ENCODE measurements at places on chromosomes 4 and X.

DNA sequence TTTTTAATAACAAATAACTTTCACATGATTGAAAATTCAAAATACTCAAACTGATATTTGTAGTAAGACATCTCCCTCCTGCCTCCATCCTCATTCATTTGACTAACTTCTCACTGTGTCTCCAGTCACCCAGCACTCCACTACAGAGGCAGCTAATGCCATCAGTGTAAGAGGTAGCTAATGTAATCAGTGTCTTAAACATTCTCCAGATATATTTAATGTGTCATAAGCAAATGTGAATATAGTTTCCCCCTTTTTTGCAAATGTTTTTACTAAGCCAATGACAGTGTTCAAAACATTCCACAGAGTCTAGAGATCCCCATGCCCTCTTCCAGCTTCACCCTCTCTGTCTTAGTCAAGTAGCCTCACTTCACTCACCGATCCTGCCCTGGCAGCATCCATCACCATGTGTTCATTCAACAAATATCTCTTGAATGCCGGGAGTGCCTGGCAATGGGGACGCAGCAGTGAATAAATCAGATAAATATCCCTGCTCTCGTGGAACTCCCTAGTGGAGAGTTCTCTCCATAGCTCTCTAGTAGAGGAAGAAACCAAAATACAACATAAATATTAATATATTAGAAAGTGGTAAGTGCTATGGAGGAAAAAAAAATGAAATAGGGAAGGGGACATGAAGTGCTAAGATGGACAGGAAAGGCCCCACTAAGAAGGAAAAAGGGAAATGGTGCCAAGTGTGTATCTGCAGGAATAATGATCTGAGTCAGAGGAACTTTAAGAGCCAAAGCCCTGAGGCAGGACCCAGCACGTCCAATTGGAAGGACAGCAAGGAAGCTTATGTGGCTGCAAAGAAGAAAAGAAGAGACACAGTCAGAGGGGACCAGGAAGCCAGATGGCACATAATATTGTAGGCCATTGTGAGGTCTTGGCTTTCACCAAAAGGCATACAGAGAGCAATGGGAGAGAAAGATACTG is 18.7 kb downstream of the SCFD2 start:
- no peak for DNase-seq

GRCh38 chrX:18792828-18793227 is 85.4 kb downstream of the PPEF1 start:
- DNase-seq: no peak

GRCh38 chr4:15531792-15532191 is 62.1 kb downstream of the CC2D2A start:
- no peak for DNase-seq

DNA sequence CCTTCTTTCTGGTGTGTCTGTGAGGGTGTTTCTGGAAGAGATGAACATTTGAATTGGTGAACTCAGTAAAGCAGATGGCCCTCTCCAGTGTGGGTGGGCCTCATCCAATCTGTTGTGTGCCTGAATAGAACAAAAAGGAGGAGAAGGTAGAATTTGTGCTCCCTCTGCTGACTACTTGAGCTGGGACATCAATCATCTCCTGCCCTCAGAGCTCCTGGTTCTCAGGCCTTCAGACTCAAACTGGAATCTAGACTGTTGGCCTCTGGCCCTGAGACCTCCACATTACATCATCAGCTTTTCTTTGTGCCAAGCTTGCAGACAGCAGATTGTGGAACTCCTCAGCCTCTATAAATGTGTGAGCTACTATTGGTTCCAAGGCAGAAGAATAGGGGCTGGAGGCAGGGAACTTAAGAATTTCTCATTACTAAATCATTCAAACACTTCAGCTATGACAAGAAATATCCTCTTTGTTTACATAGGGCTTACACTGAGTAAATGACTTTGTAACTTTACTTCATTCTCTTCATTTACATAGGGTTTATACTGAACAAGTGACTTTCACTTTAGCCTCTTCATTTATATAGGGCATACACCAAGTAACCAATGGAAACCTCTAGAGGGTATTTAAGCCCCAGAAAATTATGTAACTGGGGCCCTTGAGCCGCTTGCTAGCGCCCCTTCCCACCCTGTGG is 86.9 kb upstream of the NWD2 start:
- no peak for DNase-seq

- DNase-seq: no peak
Measured at GRCh38 chrX:30876367-30876766, 12.7 kb downstream of the TAB3 start.

DNA sequence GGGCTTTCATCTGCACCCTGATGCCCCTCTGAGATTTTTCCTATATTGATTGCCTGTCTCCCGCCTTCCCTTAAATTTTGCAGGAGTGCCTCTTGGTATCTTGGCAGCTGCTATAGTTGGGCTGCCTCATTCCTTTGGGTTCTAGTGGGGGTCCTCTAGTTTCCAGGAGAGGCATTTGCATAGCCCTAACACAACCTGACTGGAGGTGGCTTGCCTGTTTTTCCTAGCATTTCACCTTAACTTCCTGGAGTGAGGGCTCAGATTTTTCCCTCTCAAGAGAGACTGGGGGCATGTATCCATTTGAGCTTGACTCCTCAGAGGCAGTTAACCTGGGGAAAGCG is 46.0 kb downstream of the UGT2A3 start:
- DNase-seq: no peak

DNA sequence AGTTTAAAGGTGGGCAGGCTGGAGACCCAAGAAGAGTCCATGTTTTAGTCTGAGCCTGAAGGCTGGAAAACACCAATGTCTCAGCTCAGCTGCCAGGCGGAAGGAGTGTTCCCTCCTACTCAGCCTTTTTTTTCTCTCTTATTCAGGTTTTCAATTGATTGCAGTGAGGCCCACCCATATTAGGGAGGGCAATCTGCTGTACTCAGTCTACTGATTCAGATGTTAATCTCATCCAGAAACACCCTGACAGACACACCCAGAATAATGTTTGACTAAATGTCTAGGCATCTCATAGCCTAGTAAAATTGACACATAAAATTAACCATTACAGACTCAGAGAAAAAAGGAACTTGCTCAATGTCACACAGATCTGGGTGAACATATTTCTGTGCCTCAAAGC is 347.1 kb downstream of the GBA3 start:
- DNase-seq: no peak

- DNase-seq: no peak
Measured at GRCh38 chr4:79022529-79022928, 83.3 kb upstream of the PAQR3 start.

- no peak for DNase-seq
Measured at GRCh38 chrX:63658920-63659319, 126.1 kb downstream of the ARHGEF9 start.

DNA sequence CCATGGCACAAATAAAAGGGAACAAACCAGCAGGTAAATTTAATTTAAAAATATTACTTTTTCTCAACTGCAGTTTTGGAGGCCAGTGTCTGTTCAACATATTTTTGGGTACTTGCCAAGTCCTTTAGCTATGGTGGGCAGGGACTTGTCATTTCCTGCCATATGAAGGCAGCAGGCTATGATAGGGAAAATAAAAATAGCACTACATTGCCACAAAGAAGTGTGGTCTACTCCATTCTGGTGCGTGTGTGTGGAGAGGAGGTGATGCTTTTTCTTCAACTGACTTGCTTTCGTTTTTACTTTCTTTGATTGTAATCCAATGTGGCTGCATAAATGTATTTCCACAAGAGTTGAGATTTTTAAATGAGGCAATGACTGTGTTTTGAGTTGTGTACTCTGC is 17.2 kb downstream of the GPR174 start:
- peak; percentile 19 for DNase-seq

DNA sequence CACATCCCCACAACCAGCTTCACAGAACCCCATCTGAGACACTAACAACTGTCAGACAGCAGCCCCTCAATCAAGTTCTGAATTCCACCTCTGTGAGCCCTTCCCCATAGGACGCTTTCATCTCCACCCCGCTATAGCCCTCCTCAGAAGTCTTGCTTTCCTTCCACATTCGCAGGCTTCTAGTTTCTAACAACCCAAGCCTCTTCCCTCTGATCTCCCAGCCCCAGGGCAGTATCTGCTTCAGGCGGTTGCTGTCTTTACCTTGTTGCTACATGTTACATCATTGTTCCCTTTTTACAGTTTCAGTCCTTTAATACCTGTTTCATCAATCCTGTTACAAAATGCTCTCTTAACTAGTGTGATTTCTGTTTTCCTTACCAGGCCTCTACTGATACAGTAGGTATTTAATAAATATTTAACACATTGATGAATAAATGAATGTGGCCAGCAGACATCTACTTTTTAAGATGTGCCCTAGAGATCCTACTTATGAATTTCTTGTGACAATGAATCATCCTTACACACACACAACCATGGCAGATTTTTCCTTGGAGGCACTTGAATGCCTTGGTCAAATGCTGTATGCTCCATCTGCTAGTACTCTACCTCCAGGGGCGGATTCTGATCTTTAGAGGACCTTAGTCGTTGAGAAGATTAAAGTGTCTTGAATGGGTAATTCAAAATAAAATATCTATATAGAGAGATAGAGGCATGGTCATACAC is 164.7 kb upstream of the SLIT2 start:
- DNase-seq: no peak

- no peak for DNase-seq
Measured at GRCh38 chr4:42671431-42672194, 14.7 kb upstream of the ATP8A1 start.

DNA sequence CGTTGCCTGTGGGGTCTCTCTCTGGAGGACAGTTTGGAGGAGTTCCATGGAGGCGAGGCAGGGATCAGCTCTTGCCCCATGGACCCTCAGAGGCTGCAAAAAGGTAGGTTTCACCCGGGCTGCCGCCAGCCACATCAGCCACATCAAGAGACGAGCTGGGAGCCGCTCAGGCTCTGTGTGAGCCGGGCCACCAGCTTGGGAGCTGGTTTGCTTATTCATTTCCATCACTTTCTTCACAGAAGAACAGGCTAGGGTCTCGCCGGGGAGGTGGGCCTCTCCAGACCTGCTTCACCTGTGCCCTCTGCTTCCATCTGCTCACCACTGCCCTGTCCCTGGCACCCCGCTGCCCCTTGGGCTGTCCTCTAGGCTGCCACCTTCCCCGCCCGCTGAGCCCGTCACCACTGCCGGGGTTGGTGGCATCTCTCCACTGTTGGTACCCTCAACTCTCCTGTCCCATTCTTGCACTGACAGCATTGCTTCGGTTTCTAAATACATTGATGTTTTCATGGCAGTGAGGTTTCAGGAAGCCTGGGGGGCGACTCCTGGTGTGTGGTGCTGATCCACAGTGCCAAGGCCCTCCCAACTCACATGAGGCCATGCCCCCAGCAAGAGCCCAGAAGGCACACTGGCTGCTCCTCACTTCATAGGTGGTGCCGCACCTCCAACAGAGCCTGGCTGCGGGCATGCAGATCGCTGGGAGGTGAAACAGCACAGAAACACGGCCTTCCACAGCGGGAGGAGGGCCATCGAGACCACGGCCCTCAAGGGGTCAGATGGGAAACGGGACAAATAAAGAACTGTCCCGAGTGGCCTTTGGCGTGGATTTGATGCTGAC is 4.5 kb upstream of the TREX2 start:
- DNase-seq: no peak

GRCh38 chr4:124936427-124936826 is 223.9 kb upstream of the ANKRD50 start:
- DNase-seq: no peak

DNA sequence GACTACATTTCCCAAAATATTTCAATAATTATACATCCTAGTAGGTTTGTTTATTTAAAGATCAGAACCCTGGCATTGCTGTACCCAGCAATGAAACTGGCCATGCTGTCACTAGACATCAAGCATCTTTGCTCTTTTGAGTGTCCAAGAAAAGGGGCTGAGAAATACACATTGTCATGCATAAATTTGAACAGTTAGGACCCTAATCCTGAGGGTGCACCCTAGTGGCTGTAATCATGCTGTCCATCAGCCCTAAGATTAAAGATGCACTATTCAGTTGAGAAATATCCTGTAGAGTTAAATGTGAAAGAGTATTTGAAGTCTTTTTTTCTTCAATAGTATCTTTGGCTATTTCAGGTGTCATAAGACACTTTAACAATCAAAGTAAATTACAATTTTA is 108.8 kb downstream of the NFKB1 start:
- DNase-seq: no peak

DNA sequence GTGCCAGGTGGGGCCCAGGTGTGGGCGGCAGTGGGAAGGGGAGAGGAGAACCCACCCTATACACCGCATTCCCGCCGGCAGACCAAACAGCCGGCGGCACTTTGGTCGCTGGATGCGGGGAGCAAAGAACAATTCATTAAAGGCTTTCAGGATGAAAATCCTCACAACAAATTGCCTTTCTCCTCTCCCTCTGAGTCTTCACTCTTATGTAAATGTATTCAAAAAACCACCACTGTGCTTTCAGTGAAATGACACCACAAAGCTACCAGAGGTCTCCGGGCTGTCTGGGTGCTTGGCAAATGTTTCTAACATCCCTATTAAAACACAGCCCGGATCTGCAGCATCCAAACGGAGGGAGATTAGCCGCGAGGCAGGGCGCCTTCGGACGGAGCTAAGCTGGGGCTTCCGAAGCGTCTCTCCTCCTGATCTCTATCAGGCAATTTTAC is 171.8 kb upstream of the TBL1X start:
- DNase-seq: no peak

DNA sequence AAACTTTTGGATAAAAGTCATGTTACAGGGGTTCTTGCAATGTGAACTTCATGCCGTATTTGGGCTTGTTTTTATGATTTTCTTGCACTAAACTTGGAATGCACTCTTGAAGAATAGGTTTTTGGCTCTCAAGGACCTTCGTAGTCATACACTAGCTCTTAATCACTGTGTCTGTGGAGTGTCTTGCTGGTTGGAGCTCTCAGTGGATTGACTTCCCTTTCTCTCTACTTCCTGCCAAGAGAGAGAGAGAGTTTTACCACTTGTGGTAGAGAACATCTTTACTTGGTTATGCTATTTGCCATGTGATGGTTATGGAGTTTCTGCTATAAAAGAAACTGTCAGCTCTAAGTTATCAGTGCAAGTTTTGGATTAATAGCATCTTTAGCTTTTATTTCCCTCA is 112.4 kb downstream of the BMPR1B start:
- no peak for DNase-seq

GRCh38 chrX:43939187-43939926 is 33.8 kb downstream of the NDP start:
- DNase-seq: no peak

DNA sequence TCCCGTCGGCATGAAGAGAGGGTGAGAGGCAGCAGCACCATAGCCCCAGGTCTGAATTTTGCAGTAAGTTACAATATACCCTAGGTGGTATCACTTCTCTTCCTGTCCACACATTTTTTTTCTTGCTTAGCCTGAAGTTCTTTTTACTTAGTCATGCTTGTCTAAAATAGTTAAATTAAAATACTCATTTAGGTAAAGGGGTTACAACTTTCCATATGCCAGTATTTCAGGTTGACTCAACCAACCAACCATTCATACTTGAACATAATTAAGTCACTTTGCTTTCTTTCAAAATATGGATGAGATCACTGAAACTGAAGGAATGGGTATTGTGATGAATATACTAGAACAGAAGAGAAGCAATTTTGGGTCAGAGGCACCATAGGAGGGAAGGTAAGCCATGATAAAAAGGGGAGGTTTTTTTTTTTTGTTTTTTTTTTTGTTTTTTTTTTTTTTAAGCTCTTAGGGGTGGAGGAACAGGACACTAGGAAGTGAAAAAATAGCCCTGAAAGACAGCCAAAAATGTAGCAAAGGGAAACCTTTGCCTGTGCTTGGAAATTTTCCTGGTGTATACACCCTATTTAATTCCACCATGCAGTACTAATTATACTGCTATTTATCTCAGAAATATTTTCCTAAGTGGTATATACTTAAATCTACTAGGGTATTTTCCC is 41.8 kb downstream of the RPS6KA3 start:
- DNase-seq: no peak

GRCh38 chr4:27357283-27357682 is 496.6 kb downstream of the STIM2 start:
- no peak for DNase-seq
